ENCODE measurements at places on chromosomes 16 and 17.

DNA sequence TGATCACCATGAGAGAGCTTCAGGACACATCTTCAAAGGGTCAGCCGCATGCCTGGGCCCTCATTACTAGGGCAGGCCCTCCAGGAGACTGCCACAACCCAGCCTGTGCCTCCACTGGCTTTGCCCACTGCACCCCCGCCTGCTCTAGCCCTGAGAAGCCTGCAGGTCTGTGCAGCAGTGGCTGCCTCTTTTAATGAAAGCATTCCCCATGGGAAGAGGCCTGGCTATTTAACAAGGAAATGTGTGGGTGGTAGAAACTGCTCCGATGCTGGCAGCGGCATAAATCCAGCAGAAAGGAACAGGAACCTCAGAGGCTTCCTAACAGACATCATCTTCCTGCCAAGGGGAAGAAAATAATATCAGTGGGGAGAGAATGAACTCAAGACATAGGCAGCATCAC, 375 bp upstream of the KRT32 start:
- ATAC-seq: no peak

DNA sequence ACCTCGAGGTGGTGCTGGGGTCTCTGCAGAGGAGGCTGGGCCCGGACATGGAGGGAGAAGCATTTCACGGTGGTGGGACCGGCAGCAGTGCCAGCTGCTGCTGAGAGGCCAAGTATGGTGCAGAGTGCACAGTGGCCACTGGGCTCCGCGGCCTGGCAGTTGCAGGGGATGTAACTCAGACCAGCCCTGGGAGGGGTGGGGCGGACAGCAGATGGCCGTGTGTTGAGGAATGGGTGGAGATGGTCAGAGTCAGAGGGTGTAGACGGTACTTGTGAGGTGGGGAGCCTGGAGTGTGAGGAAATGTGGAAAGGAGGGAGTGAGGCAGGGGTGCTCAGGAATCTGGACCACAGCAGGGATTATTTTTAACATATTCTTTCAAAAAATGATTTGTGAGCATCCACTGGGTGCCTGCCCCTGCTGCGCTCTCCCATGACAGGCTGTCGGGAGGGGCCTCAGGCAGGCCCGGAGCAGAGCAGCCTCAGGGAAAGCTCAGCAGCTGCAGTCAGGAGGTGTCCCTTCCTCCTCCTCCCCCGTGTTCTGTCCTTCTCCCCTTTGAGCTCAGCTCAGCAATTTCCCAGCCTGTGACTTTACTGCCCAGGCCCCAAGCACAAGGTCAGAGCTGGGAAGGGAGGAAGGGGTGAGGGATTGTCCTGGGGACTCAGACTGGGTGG, 113.1 kb downstream of the RAP1GAP2 start:
- peak; percentile 24 for ATAC-seq

DNA sequence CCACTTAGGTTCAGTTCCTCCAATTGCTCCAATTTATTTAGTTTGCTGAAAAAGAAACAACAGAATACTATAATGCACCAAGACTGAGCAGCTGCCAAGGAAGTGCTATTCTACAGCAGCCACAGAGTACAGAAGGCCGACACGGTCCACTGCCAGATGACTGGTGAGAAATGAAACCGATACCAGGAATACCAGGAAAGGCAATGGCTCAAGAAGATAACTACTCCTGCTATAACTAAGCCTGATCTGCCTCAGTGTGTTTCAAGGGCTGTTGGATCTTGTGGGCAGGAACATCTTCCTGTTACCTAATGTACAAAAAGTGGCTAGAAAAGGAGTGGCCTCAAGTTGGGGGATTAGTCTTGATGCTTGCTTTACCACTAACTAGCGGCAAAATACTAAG, 32.8 kb downstream of the MARVELD3 start:
- no peak for ATAC-seq

GRCh38 chr16:49112754-49113153, 168.9 kb downstream of the CBLN1 start:
- no peak for ATAC-seq

DNA sequence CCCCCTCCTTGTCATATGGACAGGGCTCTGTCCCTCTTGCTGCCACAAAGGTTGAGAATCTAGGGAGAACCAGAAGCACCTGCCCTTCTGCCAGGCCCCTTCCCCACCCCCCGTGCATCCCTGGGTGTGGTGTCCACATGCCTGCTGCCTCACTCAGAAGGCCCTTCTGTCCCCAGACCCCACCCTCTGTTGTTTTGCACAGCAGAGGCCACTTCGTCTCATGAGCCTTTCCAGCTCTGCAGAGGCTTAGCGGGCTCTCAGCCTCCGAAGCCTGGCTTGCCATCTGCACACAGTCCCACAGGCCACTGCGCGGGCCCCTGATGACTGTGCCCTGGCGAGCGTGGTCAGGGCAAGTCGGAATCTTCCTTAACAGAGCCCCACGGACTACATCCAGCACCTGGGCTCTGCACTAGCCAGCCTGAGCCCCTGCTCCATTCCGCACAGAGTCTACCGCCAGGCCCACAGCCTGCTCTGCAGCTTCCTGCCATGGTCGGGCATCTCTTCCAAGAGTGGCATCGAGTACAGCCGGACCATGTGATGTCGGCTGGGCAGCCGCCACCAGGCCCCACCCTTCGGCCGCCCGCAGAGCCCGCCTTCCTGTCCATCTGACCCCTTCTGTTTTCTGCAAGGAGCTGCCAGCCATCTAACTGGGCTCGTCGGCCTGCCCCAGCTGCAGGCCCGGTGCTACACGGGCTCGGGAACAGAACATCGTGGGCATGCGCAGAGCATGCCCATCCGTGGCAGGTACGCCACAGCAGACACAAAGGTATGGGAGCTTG, 10.8 kb downstream of the C16orf90 start:
- ATAC-seq: no peak

GRCh38 chr16:9957002-9957401, 225.2 kb downstream of the GRIN2A start:
- ATAC-seq: no peak

DNA sequence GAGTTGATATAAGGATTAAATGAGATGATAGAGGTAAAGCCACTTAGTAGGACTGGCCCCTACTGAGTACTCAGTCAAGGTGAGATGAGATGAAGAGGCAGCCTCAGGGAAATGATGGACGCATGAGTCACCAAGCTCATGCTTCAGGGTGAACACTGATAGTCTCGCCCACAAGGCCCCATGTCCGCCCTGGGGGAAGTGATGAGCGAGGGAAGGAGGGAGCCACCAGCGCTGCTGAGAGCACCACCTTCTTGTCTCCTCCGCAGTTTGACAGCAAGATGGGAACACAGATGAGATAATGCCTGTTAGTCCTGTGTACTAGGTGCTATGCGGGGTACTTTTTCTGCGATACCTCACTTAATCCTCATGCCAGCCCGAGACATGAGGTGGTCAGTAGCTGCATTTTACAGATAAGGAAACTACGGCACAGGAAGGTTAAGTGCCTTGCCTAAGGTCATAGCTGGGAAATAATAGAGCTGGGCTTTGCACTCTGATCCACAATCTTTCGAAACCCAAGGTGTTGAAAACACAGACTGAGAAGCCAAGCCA, 383.0 kb downstream of the CPPED1 start:
- ATAC-seq: no peak

GRCh38 chr17:72985882-72986720, 106.4 kb downstream of the SLC39A11 start:
- ATAC-seq: peak; percentile 95

- peak; percentile 81 for ATAC-seq
These were observed 27.8 kb downstream of the BAHCC1 start for GRCh38 chr17:81422776-81423697.

Data from SK-N-SH treated with all-trans-retinoic acid at 6 μM for 48 hours (cell line).